ENCODE measurements at places on chromosomes 11 and 22.

DNA sequence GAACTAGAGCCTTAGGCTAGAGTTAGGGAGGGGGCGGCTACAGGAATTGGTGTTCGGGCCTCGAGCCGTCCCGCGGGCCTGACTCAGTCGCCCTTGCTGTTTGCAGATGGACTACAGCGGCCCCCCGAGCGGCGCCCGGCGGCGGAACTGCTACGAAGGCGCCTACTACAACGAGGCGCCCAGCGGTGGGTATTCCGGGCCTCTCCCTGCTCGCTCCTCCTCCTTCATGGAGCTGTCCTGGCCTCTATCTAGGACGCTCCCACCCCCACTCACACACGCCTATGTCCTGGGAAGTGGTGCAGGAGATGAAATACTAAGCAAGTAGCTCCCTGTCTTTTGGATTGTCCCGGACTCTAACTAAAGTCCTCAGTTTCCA, 1.4 kb downstream of the MYOD1 start:
- no peaks in the 10 kb centered on the region for H3K36me3 ChIP-seq
- DNase-seq = no peak
- H3K4me3 ChIP-seq = no peak overlapping the region
- peaks cover 35% of the 10 kb centered on the region for H3K27me3 ChIP-seq

DNA sequence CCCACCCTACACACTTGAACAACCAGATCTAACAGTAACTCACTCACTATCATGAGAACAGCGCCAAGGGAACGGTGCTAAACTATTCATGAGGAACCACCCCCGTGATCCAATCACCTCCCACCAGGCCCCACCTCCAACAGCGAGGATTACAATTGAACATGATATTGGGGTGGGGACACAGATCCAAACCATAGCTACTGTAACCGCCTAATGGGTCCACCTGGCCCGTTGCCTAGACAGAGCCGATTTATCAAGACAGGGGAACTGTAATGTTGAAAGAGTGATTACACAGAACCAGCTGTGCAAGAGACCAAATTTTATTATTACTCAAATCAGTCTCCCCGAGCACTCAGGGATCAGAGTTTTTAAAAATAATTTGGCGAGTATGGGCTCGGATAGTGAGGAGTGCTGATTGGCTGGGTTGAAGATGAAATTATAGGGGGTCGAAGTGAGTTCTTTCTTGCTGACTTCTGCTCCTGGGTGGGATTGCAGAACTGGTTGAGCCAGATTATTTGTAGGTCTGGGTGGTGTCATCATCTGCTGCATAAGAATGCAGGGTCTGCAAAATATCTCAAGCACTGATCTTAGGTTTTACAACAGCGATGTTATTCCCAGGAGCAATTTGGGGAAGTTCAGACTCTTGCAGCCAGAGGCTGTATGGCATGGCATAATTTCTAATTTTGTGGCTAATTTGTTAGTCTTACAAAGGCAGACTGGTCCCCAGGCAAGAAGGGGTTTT, 17.9 kb upstream of the ZC3H12C start:
- peaks cover 7% of the 10 kb centered on the region for H3K27me3 ChIP-seq
- no peaks in the 10 kb centered on the region for H3K36me3 ChIP-seq
- no peaks in the 10 kb centered on the region for H3K4me1 ChIP-seq

DNA sequence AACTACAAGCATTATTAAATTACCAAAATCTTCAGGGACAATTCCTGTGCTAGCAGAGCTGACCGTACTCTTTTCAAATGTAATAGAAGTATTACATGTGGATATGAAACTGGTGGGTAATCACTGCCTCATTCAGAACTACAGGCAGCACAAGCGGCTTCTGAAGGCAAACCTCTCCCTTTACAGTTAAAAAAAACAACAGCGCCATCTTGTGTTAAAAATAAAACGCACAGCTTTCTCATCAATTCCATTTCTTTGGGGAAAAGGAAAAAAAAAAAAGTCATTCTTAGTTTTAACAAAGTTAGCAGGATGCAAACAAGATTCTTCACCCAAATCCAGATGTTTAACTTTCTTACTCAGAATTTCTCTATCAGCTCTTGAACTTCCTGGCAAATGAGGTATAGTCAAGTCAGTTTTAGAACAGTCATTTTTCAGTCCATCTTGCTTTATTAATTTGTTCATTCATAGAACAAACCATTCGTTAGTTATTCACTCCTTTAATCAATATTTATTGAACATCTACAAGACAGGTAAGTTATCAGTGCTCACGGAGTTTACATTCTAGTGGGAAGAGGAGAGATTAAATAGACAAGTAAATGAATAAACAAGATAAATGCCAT, 331.8 kb upstream of the MPPED2 start:
- H3K36me3 ChIP-seq = no peaks in the 10 kb centered on the region
- no peak for DNase-seq
- peaks cover 7% of the 10 kb centered on the region for H3K27me3 ChIP-seq
- no peak overlapping the region for H3K27ac ChIP-seq
- H3K4me1 ChIP-seq = no peaks in the 10 kb centered on the region

GRCh38 chr22:22384267-22384666, 124.3 kb downstream of the ZNF280B start:
- no peak for DNase-seq
- H3K4me3 ChIP-seq = no peak overlapping the region
- H3K4me1 ChIP-seq = no peaks in the 10 kb centered on the region
- H3K36me3 ChIP-seq = no peaks in the 10 kb centered on the region
- H3K27me3 ChIP-seq = peaks cover 22% of the 10 kb centered on the region

DNA sequence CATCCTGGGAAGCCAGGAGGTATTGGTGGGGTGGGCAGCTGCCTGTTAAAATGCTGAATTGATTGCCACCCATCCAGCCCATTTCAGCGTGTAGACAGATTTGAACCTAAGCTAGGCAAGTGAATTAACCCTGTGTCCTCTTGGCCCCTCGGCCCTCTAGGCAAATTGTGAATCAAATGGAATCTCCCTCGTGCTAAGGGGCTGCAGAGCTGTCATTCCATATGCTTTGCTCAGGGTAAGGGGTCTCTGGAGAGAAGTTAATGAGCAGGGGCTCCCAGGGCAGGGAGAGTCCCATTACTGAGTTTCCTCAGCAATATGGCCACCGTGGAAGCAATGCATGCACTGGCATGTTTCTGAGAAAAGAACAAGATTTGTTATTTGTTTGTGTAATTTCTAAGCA, 117.7 kb upstream of the RCN1 start:
- H3K27me3 ChIP-seq = peaks cover 16% of the 10 kb centered on the region
- no peak overlapping the region for H3K4me3 ChIP-seq
- H3K4me1 ChIP-seq = no peaks in the 10 kb centered on the region
- DNase-seq = no peak

- peaks cover 24% of the 10 kb centered on the region for H3K36me3 ChIP-seq
- H3K27me3 ChIP-seq = peaks cover 7% of the 10 kb centered on the region
- peak overlapping the region; percentile 8 for H3K27ac ChIP-seq
Observed at GRCh38 chr11:46378811-46379481, 2.5 kb upstream of the MDK start.

DNA sequence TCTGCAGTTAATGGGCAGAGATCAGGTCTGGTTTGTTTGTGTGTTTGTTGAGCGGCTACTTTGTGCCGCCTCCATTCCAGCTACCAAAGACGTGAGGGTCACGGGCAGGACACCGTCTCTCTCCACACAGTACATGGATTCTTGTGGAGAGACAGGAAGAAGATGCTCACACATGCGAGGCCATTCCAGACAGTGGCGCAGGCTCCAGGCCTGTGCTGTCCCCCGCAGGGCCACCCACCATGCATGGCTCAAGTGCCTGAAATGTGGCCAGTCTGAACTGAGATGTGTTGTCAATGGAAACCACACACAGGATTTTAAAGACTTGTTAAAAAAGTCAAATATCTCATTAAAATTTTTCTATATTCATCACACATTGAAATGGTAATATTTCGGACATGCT, 848.3 kb downstream of the TBC1D22A start:
- H3K36me3 ChIP-seq = no peaks in the 10 kb centered on the region
- no peak for DNase-seq
- H3K4me3 ChIP-seq = no peak overlapping the region
- H3K4me1 ChIP-seq = no peaks in the 10 kb centered on the region

GRCh38 chr22:50306753-50307749, at the start of gene PLXNB2:
Gene PLXNB2 (minus strand): TSS chr22:50307646. CDS start chr22:50290584, 17,062 bp downstream.
- DNase-seq = peak; percentile 29
- no peak within 1 kb of the TSS for H3K4me3 ChIP-seq
- no peaks in the 10 kb centered on the region for H3K36me3 ChIP-seq
- H3K27me3 ChIP-seq = peaks cover 16% of the 10 kb centered on the region
- peaks cover 6% of the 10 kb centered on the region for H3K4me1 ChIP-seq

DNA sequence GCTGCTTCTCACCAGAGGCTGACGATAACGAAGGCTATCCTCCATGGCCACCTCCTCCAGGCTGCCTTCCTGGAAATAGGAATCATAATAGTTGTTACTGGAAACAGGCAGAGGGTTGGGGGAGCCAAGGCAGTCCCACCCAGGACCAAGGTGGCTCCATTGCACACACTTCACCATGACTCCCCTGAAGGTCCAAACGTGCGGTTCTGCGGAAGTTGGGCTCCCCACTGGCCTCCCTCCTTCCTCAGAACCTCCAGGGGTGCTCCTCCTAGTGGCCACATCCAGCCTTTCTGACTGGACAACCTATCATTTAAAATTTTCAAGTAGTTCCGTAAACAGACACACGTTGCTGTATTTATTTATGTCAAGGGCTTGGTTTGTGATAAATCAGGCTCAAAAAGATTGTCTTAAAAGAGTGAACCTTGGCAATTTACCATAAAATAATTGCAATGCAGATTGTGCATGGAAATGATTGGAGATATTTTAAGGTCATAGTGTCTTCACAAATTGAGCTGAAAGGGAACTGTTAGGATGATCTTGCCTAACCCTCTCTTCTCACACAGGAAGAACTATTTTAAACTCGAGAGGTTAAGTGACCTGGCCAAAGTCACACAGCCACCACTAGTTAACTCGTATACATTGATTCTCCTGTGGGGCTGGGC, 1.4 kb upstream of the TCN2 start:
- DNase-seq = peak; percentile 69
- H3K36me3 ChIP-seq = no peaks in the 10 kb centered on the region
- no peak overlapping the region for H3K4me3 ChIP-seq
- H3K27ac ChIP-seq = no peak overlapping the region
- H3K4me1 ChIP-seq = peaks cover 33% of the 10 kb centered on the region

- no peaks in the 10 kb centered on the region for H3K36me3 ChIP-seq
- no peak overlapping the region for H3K27ac ChIP-seq
- DNase-seq = no peak
- peaks cover 5% of the 10 kb centered on the region for H3K4me1 ChIP-seq
Observed at GRCh38 chr11:1921574-1922141, 2.2 kb downstream of the TNNT3 start.

DNA sequence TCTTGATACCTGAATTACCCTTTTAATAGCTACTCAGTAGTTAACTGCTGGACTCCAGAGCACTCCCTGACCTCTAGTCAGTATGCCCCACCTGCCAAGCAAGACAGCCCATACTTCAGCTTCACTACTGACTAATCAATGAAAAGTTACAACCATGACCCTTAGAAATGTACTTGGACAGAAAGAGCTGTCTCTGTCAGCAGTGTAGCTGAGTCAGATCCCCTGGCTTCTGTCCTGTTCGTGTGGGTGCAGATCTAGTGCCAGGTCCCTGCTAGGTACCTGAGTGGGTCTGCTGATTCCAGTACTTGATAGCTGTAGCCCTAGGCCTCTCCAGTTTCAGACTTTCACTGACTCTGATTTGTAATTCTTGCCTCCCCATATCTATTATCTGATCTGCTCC, 265.8 kb upstream of the POU2AF2 start:
- H3K27me3 ChIP-seq = no peaks in the 10 kb centered on the region
- H3K4me3 ChIP-seq = no peak overlapping the region
- no peaks in the 10 kb centered on the region for H3K36me3 ChIP-seq

GRCh38 chr11:131157678-131158077, 212.7 kb upstream of the NTM start:
- no peaks in the 10 kb centered on the region for H3K4me1 ChIP-seq
- H3K27ac ChIP-seq = no peak overlapping the region
- H3K4me3 ChIP-seq = no peak overlapping the region

GRCh38 chr22:47547239-47547661, 784.8 kb downstream of the TBC1D22A start:
- no peaks in the 10 kb centered on the region for H3K4me1 ChIP-seq
- no peak for DNase-seq
- no peaks in the 10 kb centered on the region for H3K36me3 ChIP-seq
- no peak overlapping the region for H3K4me3 ChIP-seq

DNA sequence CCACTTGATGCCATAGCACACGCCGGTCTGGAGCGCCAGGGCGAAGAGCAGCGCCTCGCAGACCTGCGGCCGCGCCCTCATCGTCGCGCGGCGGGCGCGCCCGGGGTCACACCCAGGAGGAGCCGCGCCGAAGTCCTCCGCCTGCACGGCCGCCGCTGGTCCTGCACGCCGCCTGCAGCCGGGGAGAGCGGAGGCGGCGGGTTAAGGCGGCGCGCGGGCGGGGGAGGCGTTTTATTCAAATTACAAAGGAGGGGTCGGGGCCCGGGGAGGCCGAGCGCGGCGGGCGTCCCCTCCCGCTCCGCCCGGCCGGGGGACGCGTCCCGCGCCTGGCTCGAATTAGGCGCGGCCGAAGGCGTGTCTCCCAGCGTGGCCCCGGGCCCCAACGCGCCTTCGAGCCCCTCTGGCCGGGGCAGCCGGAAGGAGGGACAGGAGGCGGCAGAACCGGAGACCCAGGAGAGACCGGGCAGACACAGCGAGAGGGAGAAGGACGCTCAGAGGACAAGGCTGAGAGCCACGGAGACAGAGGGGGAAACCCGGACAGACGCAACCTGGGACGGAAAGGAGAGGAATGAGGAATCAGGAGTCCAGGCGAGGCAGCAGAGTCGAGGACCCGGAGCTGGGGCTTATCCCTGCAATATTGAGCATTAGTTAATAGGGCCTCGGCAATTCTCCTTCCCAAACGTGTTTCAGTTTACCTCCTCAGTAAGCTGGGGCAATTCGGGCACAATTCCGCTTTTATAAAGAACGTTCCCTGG, at the start of gene WNT11:
WNT11 (minus strand) TSS at position 176 of the 755 bp plus-strand sequence; CDS start at position 81, 95 bp downstream.
- peaks cover 12% of the 10 kb centered on the region for H3K4me1 ChIP-seq
- H3K27me3 ChIP-seq = peaks cover 54% of the 10 kb centered on the region

DNA sequence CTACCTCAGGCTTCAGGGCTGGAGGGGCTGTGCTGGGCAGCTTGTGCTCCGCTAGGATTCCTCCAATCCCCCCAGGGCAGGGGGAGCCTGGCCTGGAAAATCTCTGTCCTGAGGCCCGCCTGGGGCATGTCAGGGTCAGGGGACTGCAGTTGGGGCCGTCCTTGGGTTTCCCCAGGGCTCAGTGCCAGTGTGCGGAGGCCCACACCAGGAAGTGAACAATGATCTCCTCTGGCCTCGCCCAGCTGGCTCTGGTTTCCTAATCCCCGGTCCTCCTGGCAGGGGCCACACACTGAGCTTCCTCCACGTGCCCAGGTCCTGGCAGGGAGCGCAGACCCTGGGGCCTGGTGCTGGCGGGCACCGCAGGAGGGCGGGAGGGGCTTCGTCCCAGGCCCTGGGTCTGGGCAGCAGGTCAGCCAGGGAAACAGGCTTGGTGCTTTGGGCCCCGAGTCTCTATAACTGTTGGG, 1.4 kb upstream of the MUC2 start:
- no peak overlapping the region for H3K4me3 ChIP-seq
- no peaks in the 10 kb centered on the region for H3K27me3 ChIP-seq
- no peak overlapping the region for H3K27ac ChIP-seq
- DNase-seq = no peak
- no peaks in the 10 kb centered on the region for H3K4me1 ChIP-seq

Measured in activated naive CD4-positive, alpha-beta T cell treated with anti-CD3 and anti-CD28 coated beads for 36 hours (primary cell).